ENCODE measurements at places on chromosomes 2 and 18. TPM values are rescaled to one million over a fixed set of nuclear protein-coding genes. Genes with fewer than 3 reads are reported as not detected.

Gene IL36RN
- total RNA-seq: not detected

Gene CKAP2L
- 1.3 TPM for total RNA-seq

Gene EFHD1
- not detected for total RNA-seq

Gene REL
- 1.7 TPM for total RNA-seq

Gene GKN2
- total RNA-seq: not detected

Gene STARD7
- total RNA-seq: 81.0 TPM

Gene DPP10
- not detected for total RNA-seq

Gene RTP5
- not detected for total RNA-seq

Gene PAIP2B
- total RNA-seq: 0.63 TPM

Gene ZNF638
- 105 TPM for total RNA-seq

Gene POTEC
- total RNA-seq: not detected

Gene ZSCAN30
- total RNA-seq: 12.2 TPM

Gene LYG2
- not detected for total RNA-seq

Gene NOSTRIN
- total RNA-seq: 0.09 TPM

Gene CYP26B1
- 0.52 TPM for total RNA-seq

Gene GIGYF2
- 44.6 TPM for total RNA-seq

Gene MAP3K19
- total RNA-seq: not detected

Gene MPP4
- 0.43 TPM for total RNA-seq

Gene KCNG2
- 1.9 TPM for total RNA-seq

Gene CCDC102B
- total RNA-seq: 5.3 TPM

Gene FOXD4L1
- total RNA-seq: under 0.01 TPM

Gene DPP4
- total RNA-seq: 48.4 TPM

Gene LMAN2L
- total RNA-seq: 27.7 TPM

Gene PPP3R1
- 6.9 TPM for total RNA-seq
